ENCODE measurements at places on chromosomes 6 and 20. TPM values are rescaled to one million over a fixed set of nuclear protein-coding genes. Genes with fewer than 3 reads are reported as not detected.

Gene FAM217A
- not detected for total RNA-seq

Gene FILIP1
- total RNA-seq = 160 TPM

Gene MROH8
- 3.8 TPM for total RNA-seq

Gene RNF39
- not detected for total RNA-seq

Gene HRH3
- not detected for total RNA-seq

Gene LPA
- not detected for total RNA-seq

Gene BTNL2
- not detected for total RNA-seq

Gene OPRL1
- total RNA-seq = 0.75 TPM

Gene CST4
- not detected for total RNA-seq

Gene TMEM74B
- 5.2 TPM for total RNA-seq

Measured in Right ventricle myocardium superior (tissue), 1 donor.